ENCODE measurements at places on chromosomes 13 and 19. TPM values are rescaled to one million over a fixed set of nuclear protein-coding genes. Genes with fewer than 3 reads are reported as not detected.

The CYP4F12 gene
- total RNA-seq = not detected

The SHC2 gene
- 0.43 TPM for total RNA-seq

The NUFIP1 gene
- 4.7 TPM for total RNA-seq

The LYPD5 gene
- 0.43 TPM for total RNA-seq

The ZNF846 gene
- total RNA-seq = 10.8 TPM

The FGF14 gene
- under 0.01 TPM for total RNA-seq

The ZNF444 gene
- total RNA-seq = 16.4 TPM

The TRPM4 gene
- 18.0 TPM for total RNA-seq

The IFNL1 gene
- not detected for total RNA-seq

The RPL36 gene
- total RNA-seq = 257 TPM

- no peak for DNase-seq
These were observed 10.2 kb downstream of the OR2Z1 start for GRCh38 chr19:8731428-8732169.

DNA sequence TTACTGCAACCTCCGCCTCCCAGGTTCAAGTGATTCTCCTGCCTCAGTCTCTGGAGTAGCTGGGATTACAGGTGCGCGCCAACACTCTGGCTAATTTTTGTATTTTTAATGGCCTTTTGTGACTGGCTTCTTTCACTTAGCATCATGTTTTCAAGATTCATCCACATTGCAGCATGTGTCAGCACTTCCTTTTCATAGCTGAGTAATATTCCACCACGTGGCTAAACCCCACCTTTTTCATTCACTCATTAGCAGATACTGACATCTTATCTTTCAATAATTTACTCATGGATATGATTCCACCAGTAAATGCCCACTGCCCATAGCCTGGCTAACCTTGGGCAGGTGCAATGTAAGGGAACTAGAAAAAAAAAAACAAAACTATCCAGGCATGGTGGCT is 6.9 kb downstream of the C5AR1 start:
- no peak for DNase-seq

DNA sequence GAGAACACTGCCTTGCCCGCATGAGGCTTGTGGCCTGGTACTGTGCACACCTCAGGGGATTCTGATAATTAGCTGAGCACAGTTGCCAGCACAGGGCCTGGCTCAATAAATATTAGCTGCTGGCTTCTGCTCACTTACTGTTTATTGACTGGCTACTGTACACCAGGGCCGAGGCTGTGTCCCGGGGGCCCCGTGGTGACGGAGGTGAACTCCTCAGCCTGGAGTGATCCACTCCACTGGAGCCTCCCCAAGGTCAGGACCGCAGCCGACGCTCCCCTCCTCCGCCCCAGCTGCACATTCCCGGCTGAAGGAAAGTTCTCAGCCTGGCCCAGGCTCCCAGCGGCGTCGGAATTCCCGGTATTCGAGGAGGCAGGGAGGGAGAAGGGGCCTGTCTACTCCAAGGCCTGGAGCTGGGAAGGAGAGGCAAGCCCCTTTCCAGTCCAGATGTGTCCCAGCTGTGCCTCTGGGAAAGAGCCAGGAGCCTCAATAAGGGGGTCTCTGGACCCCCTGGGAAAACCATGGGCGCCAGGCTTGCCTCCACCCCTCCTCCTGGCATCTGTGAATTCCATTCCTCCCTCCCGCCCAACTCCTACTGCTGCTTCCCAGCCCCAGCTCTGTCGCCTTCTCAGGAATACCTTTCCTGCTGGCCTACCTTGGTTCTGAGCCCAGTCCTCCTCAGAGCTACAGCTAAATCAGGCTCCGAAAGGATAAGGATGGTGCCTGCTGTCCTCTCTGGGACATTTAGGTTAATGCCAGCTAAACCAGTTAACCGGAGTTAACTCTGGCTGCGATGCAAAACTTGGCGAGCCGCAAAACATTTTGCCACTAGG is 7.3 kb downstream of the RPS16 start:
- peak; percentile 96 for DNase-seq

- DNase-seq = peak; percentile 71
These were observed 28.2 kb downstream of the ELL start for GRCh38 chr19:18493440-18494266.

- DNase-seq = peak; percentile 97
These were observed 40.6 kb upstream of the EEF1AKMT1 start for GRCh38 chr13:20814224-20814910.

- DNase-seq = no peak
These were observed 423.0 kb downstream of the IRS2 start for GRCh38 chr13:109363431-109363830.

GRCh38 chr19:40216013-40216776 is 2.0 kb downstream of the TTC9B start:
- DNase-seq = no peak

DNA sequence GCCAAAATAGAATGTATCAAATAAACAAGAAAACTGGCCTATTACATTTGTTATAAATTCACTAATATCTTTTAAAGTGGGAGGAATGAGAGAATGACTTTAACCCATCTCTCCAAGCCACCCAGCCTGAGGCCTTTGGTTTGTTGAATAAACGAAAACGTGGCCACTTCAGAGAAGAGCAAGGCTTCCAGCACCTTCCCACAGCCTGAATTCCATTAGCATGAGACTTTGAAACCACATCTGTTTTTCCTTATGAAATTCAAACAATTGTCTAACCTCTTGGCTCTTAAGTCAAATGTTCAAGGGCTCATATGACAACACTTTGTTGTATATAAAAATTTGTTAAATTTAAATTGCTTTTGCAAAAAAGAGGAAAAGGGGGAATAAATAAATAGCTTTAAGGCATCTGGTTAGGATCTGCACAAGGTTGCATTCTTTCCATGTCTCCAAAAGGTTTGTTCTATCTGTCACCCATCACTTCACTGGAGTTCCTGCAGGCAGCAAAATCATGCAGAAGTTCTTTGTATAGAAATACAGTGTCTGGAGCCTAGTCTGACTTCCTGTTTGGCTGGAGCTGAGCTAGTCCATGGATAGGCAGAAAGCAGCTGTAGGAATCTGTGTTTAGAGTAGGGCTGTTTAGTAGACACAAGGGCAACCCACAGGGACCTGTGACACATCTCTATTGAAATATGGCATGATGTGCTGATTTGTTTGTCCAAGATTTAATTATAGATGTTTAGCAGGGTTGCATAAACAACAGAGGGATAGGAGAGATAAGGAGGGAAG is 502.3 kb downstream of the KCTD12 start:
- peak; percentile 96 for DNase-seq

- no peak for DNase-seq
These were observed 46.3 kb downstream of the BRD4 start for GRCh38 chr19:15285896-15286591.

GRCh38 chr19:35084509-35084762 is 31.2 kb upstream of the FXYD3 start:
- no peak for DNase-seq

DNA sequence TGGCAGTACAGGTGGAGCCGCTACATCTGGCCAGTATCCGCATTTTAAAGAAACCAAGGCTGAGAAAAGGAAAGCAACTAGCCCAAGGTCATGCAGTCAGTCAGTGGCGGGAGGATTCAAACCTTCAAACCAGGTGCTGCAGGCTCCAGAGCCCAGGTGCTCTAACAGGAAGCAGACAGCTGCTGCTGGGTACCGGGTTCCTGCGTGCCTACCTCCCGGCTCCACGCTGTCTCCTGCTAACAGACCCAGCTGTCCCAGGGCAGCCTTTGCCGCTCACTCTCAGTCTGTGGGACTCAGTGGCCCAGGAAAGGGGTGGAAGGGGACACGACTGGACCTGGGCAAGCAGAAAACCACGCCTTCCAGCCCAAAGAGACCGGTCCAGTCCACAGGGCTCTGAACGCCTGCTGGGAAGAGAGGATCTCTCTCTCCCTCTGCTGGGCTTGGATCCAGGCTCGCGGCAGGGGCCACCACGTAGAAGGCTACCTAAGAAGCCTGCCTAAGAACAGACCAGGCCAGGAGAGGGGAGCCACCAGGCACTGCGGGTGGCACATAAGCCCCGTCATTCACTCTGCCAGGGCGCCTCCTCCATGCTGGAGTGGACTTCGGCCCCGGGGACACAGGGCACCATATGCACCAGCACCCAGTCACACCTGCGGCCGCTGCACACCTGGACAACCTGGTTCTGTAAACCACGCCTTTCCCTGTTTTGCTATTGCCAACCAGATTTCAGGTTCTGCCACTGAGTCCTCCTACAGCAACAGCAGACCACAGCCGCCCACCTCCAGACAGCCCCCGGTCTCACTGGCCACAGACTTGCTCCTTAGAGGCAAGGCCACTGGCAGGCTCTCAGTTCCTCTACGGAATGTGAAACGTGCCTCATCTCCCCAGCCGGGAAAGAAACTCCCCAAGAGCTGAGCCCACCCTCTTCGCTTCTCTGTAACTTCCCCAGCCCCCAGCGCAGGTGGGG is 4.6 kb downstream of the DAPK3 start:
- DNase-seq = no peak

GRCh38 chr19:55354698-55355212 is at the start of gene COX6B2:
Gene COX6B2, minus strand, starts transcription at chr19:55354719. Its CDS starts 198 bp downstream, at chr19:55354521.
- no peak for DNase-seq

- no peak for DNase-seq
These were observed 53.9 kb upstream of the ZNF730 start for GRCh38 chr19:23062921-23063320.

DNA sequence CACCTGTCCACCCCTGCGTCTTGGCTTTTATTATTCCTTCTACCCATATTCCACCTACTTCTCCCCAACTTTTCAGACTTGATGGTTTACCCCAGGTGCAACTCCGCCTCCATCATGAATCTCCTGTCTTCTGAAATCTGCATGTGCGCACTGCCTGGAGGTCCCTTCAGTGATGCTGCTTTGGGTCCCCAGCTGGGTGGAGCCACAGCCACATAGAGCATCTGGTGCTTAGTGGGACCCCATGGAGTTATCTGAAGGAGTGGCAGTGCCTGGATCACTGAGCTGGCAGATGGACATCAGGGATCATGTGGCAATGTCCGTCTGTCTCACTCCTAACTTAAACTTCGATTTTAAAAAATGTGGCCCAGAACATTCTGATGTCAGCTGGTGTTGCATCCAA is 13.5 kb downstream of the ZNF536 start:
- no peak for DNase-seq

DNA sequence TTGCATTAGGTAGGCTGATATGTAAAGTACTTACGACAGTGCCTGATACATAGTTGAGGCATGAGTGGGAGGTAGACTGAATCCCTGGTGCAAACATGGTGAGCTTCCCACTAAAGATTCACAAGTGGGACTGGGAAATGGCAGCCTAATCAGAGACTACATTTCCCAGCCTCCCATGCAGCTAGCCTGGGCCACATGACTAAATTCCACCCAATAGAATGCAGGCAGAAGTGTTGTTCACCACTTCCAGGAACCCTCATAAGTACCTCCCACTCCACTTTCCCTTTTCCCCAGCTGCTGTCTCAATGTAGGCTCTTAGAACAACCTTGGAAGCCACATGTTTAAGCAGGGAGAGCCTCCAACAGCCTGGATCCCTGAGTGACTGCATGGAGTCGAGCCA is 104.9 kb downstream of the CACNA1A start:
- DNase-seq = peak; percentile 2

GRCh38 chr19:29745253-29745652 is 30.2 kb upstream of the C19orf12 start:
- DNase-seq = no peak

GRCh38 chr19:42074513-42075363 is 1.2 kb upstream of the ZNF574 start:
- DNase-seq = no peak

- DNase-seq = no peak
These were observed 23.3 kb upstream of the KCTD4 start for GRCh38 chr13:45224176-45224575.

GRCh38 chr13:41651413-41652058 is 194.2 kb downstream of the RGCC start:
- peak; percentile 50 for DNase-seq

- peak; percentile 82 for DNase-seq
These were observed 15.9 kb upstream of the JUND start for GRCh38 chr19:18297308-18297707.

DNA sequence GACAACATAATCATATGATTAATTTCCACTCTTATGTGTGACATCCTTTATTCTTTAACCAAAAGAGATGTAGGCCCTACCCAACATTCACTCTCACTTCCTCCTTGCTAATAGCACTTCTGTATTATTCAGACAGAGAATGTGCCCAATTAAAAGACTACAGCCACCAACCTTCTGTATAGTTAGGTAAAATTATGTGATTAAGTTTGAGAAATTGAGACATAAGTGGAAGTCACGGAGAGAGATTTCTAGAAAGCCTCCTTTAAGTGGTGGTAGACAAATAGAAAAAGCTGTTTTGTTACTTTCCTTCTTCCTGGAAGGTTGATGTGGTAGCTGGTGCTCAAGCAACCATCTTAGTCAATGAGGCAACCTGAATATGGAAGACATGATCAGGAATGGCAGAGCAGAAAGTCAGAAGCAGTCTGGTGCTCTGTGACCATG is 14.8 kb downstream of the EPSTI1 start:
- no peak for DNase-seq

DNA sequence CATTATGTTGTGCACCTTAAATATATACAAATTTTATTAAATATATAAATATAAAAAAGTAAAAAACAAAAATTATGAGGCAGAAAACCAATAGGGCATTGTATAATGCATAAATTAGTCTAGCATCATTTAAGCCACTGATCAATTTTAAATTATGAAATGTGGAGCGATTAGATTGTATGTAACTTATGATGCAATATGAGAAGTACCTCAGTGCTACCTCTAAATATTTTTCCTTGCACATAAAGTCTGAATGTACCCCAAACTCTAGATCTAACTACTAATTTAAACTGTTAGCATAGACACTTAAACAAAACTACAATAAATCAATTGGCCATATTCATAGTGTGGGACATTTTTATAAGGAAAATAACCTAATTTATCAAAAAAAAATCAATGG is 1178.5 kb upstream of the MIR17HG start:
- DNase-seq = no peak

DNA sequence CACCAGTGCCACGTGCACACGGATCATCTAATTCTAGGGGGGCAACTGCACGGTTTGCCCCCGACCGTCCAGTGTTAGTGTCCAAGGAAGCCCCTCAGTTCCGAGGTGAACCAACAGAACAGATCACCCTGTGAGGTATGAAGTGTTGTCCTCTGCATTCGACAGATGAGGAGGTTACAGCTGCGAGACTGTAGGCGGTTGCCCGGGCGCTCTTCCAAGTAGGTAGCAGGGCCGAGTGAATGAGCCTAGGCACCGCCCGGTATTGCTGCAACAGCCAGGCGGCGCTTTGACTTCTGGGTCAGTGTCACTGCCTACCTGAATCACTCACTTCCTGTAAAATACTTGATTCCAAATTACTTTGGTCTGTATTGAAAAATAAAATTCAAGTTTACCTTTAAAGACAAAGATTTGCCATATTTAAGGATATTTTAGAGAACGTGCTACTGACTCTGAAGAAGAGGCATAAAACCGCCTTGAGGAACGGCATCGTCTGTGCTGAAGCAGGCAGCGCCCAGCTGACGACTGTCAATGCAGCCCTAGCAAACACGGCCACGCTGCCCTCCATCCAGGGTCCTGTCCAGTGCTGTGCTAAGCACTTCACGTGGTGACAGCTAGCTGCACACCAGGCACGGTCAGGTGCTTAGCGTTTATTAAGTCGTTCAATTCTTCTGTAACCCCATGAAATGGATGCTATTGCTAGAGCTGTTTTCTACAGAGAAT is 19.3 kb upstream of the RASA3 start:
- no peak for DNase-seq

Measured in fibroblast of villous mesenchyme (primary cell).